ENCODE measurements at places on chromosomes 4 and X.
A peak's percentile ranks its signal among the peaks of the same experiment; 100 is the strongest.

DNA sequence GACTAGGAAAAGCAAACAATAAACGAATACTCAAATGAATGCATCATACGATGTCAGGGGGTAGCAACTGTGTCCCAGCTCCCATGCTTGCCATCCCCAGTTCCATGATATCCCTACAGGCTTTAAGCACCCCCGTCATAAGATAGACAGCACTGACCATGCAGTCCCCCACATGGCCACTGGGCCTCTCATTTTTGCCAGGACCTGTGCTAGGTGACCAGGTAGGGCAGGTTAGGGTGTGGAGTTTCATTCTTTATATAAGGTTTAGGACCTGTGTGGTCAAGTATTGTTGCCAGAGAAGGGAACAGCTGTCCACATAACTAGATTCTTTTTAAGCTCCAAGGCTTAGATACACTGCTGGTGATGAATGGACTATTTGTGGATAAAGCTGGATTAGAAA lies 9.7 kb downstream of the PPEF2 start:
- DNase-seq = no peak

DNA sequence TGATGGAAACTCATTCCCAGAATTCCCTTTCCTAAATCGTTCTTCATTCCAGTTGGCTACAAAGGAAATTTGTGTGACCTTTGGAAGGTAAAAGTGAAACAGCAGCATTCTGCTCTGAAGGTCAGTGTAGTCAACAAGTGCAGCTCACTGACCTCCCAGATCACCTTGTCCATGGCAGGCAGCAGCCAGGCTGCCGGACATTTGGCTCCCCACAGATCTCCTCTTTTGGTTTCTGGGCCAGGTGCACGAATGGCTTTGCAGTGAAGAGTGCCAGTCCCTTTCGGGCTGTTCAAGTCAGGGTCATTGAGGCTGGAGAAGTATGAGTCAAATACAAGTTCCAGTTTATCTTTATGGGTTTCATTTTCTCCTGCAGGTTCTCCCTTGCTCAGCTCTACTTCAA lies 14.3 kb downstream of the GPRIN3 start:
- peak; percentile 61 for DNase-seq

GRCh38 chr4:137389911-137390520 lies 142.3 kb downstream of the PCDH18 start:
- DNase-seq = no peak

DNA sequence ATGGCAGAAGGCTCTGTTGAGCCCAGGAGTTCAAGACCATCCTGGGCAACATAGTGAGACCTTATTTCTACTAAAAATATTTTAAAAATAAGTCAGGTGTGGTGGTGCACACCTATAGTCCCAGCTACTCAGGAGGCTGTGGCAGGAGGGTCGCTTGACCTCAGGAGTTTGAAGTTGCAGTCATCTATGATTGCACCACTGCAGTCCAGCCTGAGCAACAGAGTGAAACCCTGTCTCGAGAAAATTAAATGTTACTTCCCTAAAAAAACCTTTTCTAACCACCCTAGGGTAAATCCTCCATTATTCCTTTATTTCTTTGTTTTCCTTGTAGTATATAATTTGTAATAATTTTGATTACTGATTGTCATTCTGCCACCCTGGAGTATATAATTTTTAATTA lies 7.9 kb downstream of the FAM200B start:
- no peak for DNase-seq

DNA sequence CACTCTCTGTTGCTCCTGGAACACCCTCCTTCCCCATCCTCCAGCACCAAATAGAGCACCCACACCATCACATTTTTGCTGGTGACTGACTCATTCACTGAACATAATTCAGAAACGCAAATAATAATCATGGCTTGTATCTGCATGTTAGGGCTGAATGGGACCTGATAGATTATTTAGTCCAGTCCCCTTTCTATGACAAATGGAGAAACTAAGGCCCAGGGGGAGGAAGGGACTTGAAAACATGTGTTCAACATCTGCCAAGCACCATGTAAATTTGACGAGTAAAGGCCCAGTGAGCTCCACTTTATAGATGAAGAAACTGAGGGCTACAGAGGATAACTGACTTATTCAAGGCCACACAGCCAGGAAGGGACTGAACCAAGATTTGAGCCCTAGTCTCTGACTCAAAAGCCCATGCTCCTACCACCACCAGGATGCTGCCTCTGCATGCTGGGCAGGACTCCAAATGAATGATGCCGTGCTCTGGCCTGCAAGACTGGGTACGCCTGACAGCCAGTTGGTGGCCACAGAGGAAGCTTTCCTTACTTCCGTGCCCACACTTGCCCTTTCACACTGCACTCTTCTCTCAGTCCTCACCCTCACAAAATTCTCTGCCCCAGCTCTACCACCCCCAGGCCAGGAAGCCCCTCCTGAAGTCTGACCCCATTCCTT lies 133.3 kb upstream of the PJA1 start:
- DNase-seq = no peak

DNA sequence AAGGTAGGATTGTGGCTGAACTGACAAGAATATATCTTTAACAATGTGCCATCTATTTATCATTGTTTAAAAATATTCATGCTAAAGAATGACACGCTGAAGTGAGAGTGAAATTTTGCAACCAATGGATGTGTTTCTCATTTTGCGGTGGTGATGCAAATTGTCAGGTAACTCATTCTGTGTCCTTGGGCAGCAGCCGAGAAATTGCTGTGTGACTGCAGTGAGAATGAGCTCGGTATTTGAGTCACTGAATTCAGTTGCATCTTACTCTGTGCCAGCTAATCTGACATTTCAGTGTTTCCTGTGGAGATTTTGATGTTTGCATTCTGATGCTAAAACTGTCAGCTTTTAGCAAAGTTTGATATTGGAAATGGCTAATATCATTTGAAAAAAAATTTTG lies 28.1 kb downstream of the MCUB start:
- no peak for DNase-seq
